ENCODE measurements at places on chromosomes 5 and 9.

DNA sequence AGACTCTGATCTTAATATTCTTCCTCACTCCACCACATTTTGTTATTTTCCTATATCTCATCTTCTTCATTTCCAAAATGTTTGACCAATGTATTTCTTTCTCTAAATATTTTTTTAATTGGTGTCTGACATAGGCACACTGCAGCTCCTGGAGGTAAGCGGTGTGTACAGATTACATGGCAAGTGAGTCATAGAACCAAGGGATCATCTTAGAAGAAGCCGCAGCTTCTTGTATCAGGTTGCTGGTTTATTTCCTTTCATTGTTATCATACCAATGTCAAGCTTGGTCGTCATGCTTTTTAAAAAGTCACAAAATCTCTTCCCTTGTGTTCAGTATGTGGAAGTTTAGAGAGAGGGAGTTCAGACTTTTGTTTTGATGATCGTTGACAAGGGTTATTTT lies 526.1 kb upstream of the CDH18 start:
- DNase-seq, result no peak

DNA sequence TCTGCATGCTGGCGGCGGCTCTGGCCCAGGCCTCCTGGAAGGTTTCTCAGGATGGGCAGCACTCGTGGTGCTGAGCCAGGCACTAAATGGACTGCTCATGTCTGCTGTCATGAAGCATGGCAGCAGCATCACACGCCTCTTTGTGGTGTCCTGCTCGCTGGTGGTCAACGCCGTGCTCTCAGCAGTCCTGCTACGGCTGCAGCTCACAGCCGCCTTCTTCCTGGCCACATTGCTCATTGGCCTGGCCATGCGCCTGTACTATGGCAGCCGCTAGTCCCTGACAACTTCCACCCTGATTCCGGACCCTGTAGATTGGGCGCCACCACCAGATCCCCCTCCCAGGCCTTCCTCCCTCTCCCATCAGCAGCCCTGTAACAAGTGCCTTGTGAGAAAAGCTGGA lies 3.2 kb downstream of the SLC35A4 start:
- no peak for DNase-seq

DNA sequence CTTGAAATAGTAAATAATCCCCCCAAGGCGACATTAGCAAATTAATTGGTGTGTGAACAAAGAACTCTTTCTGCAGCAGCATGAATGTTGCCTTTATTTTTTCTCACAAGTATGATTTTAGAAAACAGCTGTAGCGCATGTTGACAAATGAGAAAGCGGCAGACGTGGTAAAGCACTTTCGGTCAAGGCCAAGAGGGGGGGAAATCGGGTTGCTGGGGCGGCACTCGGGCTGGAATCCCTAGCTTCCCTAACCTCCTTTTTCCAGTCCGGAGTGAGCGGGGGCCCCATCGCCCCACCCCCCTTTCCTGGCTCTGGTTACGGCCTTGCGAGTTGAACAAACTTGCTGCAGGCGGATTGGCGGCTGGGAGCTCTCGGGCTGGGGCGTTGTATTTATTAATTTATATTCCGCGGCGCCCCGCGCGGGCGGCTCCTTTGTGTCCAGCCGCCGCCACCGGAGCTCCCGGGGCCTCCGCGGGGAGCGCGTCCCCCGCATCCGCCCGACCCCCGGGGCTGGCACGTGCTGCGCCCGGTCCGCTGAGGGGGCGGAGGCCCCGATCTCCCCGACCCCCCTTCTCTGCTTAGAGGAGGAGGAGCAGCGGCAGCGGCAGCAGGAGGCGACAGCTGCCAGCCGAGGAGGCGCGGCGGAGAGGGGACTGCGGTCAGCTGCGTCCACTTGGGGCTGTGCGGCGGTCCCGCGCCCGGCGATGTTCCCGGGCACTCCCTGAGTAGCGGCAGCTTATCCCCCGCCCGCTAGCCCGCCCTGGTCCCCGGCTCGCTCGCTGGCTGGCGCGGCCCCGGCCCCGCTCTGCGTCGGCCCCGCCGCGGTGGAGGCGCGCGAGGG lies at the start of gene RHOBTB3:
Gene RHOBTB3, plus strand, starts transcription at position 607 of the 841 bp plus-strand sequence. CDS start 347 bp downstream, outside the sequence.
- no peak for DNase-seq

DNA sequence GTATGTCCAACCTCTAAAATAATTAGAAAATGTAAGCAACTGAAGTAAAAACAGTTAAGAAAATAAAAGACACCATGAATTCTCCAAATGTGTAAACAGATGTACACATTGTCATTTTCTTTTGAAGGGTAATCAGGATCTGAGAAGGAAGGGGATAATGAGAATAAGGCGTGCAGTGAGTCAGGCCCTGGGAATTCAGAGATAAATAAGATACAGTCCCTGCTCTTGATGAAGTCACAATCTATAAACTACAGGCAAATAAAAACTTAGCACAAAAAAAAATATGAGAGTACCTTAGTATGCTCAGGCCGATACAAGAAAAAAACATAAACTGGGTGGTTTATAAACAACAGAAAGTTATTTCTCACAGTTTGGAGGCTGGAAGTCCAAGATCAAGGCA lies 315.3 kb downstream of the DNAH5 start:
- DNase-seq, result no peak

DNA sequence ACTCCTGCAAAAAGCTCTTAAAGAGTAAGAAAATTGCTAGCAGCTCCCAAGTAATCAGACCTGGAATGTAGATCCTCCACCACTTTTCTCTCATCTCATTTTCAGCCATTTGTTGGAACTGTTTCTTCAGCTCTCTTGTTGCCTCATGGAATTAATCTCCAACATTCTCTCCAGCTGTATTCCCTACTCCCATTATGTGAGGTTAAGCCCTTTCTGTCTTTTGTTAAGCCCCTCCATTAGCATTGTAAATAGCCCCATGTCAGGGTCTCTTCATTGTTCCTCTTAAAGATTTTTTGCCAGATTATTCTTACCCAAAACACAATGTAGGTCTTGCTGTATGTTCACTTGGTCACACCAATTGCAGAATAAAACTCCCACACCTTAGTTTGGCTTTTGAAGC lies 119.8 kb downstream of the PLPPR1 start:
- no peak for DNase-seq

DNA sequence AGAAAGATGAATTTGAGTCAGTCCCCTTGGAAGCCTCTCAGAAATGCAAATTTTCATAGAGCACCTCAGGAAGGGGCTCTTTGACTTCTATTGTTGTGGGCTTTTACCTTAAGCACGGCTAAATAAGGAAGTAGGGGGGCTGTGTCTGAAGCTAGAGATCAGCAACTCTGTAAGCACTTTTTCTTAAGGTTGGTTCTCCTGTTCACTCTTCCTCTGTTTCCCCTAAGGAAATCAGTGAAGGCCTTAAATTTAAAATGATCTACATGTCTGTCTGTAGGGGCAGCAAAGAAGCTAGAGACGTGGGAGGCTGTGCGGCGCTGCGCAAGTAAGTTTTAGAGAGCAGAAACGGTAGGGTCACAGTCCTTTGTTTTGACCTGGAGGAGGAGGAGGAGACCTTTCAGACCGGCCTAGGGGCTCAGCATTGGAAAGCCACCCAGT lies 1.2 kb upstream of the CDC14B start:
- DNase-seq, result no peak
